ENCODE measurements at places on chromosomes 13 and 19.

DNA sequence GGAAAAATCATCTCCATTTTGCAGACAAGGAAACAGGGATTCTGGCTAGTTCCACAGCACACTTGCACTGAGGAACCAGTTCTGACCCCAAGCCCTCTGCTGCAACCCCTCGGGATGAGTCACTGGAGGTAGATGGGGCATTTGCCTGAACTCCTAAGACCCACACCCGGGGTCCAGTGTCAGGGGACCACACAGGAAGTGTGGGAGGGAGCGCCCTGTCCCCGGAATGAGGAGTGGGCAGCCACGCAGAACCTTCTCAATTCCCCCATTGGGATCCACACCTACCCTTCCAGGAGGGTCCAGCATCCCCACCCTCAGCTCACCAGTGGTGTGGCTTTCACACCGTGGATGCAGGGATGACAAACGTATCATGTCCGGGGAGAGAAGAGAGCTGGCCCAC is 62.7 kb downstream of the TSHZ3 start:
- no peak for DNase-seq

GRCh38 chr13:51266642-51267041 is 44.4 kb downstream of the FAM124A start:
- DNase-seq, result no peak

DNA sequence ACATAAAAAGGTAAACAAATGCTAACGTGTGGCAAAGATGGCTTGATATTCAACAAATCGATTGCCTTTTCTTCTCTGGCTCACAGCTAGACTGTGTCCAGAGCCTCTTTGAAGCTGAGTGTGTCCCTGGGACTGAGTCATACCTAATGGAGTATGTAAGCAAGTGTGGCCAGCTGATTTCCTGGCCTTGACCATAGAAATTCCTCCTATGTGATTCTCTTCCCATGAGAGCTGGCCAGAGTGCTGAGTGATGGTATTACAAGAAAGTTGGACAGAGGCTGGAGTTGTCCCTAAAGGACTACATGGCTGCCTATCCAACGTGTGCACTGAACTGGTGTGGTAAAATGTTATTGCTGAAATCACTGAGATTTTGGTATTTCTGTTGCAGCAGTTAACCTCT is 320.1 kb upstream of the SLC10A2 start:
- DNase-seq, result no peak

DNA sequence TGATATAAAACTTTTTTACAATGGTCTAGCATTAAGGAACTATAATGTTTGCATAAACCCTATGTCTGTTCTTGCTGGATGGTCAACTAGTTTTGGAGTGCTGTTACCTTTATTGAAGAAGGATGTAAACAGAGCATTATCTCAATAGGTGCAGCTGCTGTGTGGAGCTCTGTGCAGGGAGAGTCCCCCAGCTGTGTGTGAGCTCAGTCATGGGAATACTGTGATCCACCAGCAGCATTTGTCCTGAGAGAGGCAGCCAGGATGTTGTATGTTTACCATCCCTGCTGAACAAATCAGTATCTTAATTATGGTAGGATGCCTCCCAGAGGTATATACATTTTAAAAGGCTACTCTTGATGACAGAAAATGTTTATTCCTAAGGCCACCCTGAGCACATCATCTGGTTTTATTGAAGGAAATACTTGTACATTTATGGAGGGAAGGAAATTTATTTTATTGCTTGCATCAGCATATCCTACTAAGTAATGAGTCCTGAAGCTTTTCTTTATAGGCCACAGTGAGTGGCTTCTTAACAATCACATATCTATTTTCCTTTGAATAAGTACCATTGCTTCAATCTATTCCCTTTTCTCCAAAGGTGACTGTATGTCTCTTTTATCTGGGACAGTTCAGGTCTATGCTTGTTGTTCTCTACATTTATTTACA is 11.7 kb downstream of the RAP2A start:
- DNase-seq, result no peak

- no peak for DNase-seq
Observed at GRCh38 chr19:12952488-12953137, 4.4 kb downstream of the GADD45GIP1 start.
